ENCODE measurements at places on chromosomes 7 and 10.
A peak's percentile ranks its signal among the peaks of the same experiment; 100 is the strongest.

GRCh38 chr10:44199267-44199666 is 185.6 kb downstream of the CXCL12 start:
- DNase-seq: no peak

GRCh38 chr7:37489703-37490102 is 41.0 kb upstream of the ELMO1 start:
- DNase-seq: no peak

- peak; percentile 72 for DNase-seq
Observed at GRCh38 chr10:17200912-17201793, at the start of gene TRDMT1. Gene TRDMT1, minus strand, starts transcription at chr10:17201672. Its CDS starts 38 bp downstream, at chr10:17201634.

GRCh38 chr10:48383393-48383792 is 76.9 kb downstream of the MAPK8 start:
- DNase-seq: no peak

DNA sequence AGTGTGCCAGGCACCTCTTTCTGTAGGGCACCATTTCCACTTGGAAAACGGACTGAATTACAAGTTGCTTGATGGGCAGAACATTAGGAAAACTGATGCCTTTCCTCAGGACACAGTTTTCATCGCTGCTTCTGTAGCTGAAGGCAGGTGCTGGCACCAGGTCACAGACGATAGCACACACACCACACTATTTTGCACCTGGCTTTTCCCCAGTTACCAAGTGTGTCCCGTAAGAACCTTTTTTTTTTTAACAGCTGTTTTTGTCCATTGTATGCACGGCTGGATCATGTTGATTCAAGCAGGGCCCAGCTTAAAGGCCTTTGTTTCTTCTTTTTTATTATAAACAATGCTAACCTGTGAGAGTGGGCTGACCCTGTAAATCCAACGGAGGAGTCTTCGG is 1.3 kb upstream of the GET4 start:
- no peak for DNase-seq

- no peak for DNase-seq
Observed at GRCh38 chr7:15801551-15801950, 115.1 kb upstream of the MEOX2 start.

- DNase-seq: no peak
Observed at GRCh38 chr10:8088504-8088903, 34.0 kb downstream of the GATA3 start.

DNA sequence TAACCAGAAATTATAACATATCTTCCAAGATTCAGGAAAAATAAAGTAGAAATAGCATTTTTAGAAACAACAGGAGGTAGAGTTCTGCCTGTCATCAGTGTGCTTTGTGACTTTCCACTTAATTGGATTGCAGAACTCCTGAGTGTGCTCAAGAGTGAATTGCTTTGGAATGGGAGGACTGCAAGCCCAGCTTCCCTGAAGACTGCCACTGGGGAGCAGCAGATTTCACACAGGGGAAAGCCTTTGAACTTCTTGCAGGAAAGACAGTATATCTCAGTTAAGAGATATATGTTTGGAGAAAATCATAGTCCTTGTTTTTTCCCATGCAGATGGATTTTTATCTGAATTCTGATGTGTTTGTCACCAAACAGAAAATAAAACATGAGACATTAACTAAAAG is 124.5 kb downstream of the TMEM168 start:
- no peak for DNase-seq

- no peak for DNase-seq
Observed at GRCh38 chr7:105448181-105448580, 59.5 kb upstream of the SRPK2 start.

- no peak for DNase-seq
Observed at GRCh38 chr10:52128056-52128683, 185.9 kb upstream of the DKK1 start.

GRCh38 chr10:1978584-1978983 is 241.3 kb upstream of the ADARB2 start:
- no peak for DNase-seq

DNA sequence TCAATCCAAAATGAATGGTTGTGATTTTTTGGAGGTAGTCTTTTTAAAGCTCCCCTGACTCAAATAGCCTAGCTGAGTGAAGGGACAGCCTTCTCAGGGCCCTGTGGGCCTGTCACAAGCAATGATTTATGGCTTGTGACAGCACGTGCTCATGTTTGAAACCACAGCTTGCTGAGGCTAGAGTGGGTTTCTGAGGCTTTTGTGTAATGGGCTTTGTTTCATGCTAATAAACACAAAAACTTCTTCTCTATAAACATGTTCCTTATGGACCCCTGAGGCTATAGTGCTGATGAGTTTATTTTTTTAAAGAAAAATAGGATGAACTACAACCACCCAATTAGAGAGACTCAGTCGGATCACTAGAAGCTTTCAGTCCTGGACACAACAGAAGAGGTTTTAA is 36.1 kb upstream of the BET1 start:
- DNase-seq: no peak

All from NCI-H748 treated with DMSO at 0.1 percent for 48 hours (cell line).